Sciatic nerve (tissue), 2 donors: ENCODE measurements at places on chromosomes 1 and 21.

DNA sequence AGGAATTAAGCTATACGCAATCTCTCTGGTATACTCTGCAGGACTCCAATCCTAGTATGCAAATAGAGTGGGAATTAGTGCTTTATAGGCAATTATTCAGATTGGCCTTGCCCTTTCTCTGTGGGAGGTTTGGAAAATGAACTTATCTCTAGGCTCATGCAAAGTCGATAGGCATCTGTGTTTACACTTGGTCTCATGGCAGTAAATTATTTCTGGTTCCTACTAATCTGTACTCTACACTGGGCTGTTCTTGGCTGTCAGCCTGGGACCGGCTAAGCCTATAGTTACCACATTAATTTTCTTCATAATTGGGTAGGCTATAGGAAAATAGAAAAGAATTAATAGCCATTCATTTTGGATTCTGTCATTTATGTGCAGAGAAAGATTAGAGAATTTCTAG lies 544.6 kb downstream of the AMY1C start:
- no peak for DNase-seq

- DNase-seq: no peak
Observed at GRCh38 chr1:184541537-184542152, 154.8 kb downstream of the C1orf21 start.

- DNase-seq: no peak
Observed at GRCh38 chr21:19353256-19353655, 949.7 kb upstream of the TMPRSS15 start.

- DNase-seq: no peak
Observed at GRCh38 chr1:77831566-77831965, 52.1 kb downstream of the MIGA1 start.

- DNase-seq: no peak
Observed at GRCh38 chr21:35142036-35142815, 93.1 kb upstream of the RUNX1 start.

- DNase-seq: no peak
Observed at GRCh38 chr1:109826930-109827349, 63.2 kb upstream of the EPS8L3 start.

DNA sequence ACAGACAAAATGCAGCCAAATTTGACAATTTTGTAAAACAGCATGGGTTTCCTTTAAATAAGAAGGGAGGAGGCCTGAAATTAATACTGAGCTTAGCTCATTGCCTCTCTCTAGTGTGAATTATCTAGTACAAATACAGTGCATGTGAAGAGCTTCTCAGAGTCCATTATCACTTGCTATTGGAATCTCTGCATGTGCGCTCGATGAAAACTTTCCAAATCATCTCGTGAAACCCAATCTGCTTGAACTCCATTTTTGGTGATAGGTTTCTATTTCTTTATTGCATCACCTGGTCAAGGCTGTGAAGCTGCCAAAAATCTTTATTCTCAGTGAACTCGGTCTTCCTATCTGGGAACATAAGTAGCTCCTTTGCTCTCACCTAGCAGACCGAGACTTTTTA lies 49.5 kb upstream of the LYPLAL1 start:
- DNase-seq: no peak

DNA sequence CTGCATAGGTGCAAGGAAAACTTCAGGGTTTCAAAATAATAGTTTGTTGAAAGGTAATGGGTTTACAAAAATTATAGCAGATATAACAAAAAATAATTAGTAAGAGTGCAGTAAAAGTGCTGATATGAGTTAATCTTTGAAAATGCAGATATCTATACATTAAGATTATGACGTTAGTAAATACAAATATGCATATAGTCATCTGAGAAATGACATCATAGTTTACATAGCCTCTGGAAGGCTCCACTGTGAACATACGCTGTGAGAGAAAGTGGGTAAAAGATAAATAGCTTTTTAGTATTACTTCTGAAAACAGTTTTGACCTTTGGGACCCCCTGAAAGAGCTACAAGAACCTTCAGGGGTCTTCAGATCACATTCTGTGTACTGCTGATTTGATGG lies 356.2 kb upstream of the SNX7 start:
- no peak for DNase-seq

- DNase-seq: no peak
Observed at GRCh38 chr1:189803364-189803763, 674.3 kb downstream of the BRINP3 start.

DNA sequence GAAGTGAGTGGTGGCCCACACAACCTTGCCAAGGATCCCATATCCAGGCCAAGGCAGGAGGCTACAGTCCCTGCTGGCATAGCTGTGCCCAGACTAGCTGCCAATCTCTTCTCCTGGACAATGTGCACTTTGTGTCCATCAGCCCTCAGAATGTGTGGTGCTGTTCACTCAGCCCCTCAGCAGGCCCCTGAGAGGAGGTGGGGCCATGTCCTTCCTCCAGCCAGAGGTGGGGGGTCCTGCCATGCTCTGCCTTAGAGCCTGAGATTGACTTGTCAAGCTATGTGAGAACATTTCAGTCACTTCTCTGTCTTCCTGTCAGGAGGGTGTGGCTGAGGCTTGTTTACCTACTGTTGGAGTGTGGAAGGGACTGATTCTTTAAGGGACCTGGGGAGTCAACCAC lies 1.4 kb downstream of the NCF2 start:
- peak; percentile 41 for DNase-seq

GRCh38 chr1:228263636-228264035 lies 55.8 kb downstream of the OBSCN start:
- DNase-seq: no peak

DNA sequence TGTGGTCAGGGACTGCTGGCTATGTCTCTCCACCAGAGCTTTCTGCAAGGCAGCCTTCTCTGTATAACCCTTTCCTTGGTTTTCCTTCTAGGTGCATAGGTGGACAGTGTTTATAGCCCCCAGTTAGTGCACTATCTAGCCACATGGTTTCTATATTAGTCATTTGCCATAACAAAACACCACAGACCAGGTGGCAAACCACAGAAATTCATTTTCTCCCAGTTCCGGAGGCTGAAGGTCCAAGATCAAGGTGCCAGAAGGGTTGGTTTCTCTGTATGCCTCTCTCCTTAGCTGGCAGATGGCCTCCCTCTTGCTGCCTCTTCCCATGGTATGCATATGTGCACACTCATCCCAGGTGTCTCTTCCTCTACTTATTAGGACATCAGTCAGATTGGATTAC lies 106.4 kb downstream of the KAZN start:
- DNase-seq: no peak

GRCh38 chr1:159275891-159276290 lies 26.2 kb upstream of the FCER1A start:
- DNase-seq: no peak

GRCh38 chr1:1432951-1433803 lies 2.3 kb upstream of the VWA1 start:
- peak; percentile 82 for DNase-seq

- DNase-seq: no peak
Observed at GRCh38 chr1:186983327-186983726, 154.6 kb downstream of the PLA2G4A start.

DNA sequence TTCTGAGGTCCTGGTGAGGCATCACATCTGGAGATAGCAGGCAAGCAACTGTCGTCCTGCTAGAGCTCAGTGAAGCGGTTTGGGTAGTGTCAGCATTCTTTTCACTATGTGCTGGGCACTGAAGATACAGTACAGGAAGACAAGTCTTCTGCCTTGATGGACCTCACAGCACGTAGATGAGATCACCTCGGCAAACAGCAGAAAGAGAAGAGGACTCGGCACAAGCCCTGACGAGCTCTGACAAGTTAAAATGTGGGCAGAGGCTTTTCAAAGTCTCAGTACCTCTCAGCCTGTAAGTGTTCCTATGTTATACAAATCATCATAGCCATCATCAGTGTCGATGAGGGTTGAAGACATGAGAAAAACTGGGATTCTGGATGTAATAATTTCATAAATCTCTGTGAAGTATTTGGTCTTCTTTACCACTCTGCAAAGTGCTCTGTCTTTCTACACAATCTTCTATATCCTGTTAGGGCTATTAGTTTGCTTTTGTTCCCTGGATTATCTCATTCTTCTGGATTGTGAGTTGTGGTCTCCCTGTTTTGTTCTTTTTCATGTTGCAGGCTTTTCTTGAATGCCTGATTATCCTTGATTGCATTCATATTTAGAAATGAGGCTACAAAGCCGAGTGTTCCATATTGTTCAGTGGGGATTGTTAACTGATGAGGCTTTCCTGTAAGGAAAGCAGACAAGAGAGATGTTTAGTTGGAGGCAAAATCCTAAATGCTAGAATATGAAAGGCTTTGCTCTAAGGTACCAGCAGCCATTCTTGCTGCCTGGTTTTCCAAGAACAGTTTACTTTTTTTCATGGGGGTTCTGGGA lies 24.2 kb downstream of the MAEL start:
- no peak for DNase-seq

DNA sequence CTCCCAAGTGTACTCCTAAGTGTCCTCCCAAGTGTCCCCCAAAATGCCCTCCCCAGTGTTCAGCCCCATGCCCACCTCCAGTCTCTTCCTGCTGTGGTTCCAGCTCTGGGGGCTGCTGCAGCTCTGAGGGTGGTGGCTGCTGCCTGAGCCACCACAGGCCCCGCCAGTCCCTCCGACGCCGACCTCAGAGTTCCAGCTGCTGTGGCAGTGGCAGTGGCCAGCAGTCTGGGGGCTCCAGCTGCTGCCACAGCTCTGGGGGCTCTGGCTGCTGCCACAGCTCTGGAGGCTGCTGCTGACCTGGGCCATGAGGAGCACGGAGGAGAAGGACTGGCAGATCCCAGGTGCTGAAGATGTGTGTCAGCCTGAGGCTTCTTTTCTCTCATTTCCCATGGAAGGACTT lies 993 bp downstream of the LCE5A start:
- no peak for DNase-seq

- DNase-seq: no peak
Observed at GRCh38 chr1:17893891-17894631, 138.9 kb downstream of the ACTL8 start.

DNA sequence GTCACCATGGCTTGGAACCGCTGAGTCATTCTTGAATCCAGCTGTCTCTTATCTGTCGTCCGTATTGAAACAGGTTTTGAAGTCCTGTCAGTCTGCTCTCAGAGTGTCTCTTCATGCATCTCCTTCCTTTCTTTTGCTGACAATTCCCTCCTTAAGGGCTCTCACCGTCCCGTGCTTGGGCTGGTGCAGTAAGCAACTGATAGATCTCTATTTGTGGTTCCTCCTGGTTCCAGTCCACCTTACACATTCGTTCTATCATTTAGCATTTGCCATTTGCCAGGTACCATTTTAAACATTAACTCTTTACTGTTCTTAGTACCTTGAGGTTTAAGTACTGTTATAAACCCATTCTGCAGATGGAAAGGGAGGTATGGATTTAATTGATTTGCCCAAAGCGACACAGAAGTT lies 88.9 kb downstream of the DYRK1A start:
- DNase-seq: no peak

GRCh38 chr1:212162635-212163034 lies 122.6 kb upstream of the PPP2R5A start:
- no peak for DNase-seq

GRCh38 chr1:59497616-59498015 lies 200.7 kb downstream of the FGGY start:
- no peak for DNase-seq
